T-cell (primary cell): ENCODE measurements at places on chromosomes 3 and 15.

GRCh38 chr3:21446027-21446426, 305.0 kb downstream of the ZNF385D start:
- no peaks in the 10 kb centered on the region for H3K4me1 ChIP-seq
- H3K27me3 ChIP-seq: no peaks in the 10 kb centered on the region
- DNase-seq: no peak
- no peaks in the 10 kb centered on the region for H3K36me3 ChIP-seq
- H3K27ac ChIP-seq: no peak overlapping the region

GRCh38 chr3:157815739-157816138, 290.5 kb downstream of the SHOX2 start:
- no peaks in the 10 kb centered on the region for H3K27me3 ChIP-seq
- no peaks in the 10 kb centered on the region for H3K36me3 ChIP-seq
- no peak overlapping the region for H3K27ac ChIP-seq
- DNase-seq: no peak
- no peaks in the 10 kb centered on the region for H3K4me1 ChIP-seq

DNA sequence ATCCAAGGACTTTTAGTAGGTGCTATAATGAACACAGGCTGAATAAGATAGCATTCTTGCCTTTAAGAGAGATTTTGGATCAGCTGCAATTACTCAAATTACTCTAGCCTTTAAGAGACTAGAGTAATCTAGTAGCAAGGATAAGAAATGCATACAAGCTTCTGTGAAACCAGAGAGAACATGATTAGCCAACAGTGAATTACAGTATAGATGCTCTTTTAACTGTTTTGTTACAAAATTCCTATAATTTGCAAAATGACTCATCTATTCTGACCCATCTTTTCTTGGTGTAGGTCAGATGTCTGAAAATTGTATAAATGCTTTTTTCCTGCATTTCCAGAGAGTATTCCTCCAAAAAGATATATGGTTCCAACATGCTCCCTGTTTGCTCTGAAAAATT, 66.9 kb downstream of the CEP63 start:
- no peaks in the 10 kb centered on the region for H3K4me1 ChIP-seq
- no peak overlapping the region for H3K27ac ChIP-seq
- H3K4me3 ChIP-seq: no peak overlapping the region
- no peak for DNase-seq
- H3K36me3 ChIP-seq: peaks cover 38% of the 10 kb centered on the region

GRCh38 chr3:40719660-40720287, 195.0 kb downstream of the ZNF621 start:
- DNase-seq: no peak
- H3K27ac ChIP-seq: no peak overlapping the region
- H3K27me3 ChIP-seq: peaks cover 2% of the 10 kb centered on the region
- no peaks in the 10 kb centered on the region for H3K36me3 ChIP-seq

DNA sequence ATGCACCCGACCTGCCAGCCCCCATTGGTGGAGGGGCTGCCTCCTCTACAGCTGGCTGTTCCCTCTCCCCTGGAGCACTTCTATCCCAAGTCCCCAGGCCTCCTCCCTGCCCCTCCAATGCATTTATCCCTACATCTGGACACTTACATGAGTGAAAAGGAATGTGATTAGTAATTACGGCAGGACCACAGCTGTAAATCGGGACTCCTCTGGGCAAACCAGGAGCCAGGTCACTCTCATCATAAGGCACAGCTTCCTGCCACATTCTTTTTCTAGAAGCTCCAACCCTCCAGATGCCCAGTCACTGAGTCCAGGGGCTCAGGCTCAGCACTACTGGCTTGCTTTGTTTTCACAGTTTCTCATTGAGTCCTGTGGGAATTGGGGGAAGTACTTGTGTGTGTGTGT, 54.3 kb downstream of the IL20RB start:
- peaks cover 9% of the 10 kb centered on the region for H3K4me1 ChIP-seq
- H3K27me3 ChIP-seq: no peaks in the 10 kb centered on the region
- H3K36me3 ChIP-seq: no peaks in the 10 kb centered on the region

DNA sequence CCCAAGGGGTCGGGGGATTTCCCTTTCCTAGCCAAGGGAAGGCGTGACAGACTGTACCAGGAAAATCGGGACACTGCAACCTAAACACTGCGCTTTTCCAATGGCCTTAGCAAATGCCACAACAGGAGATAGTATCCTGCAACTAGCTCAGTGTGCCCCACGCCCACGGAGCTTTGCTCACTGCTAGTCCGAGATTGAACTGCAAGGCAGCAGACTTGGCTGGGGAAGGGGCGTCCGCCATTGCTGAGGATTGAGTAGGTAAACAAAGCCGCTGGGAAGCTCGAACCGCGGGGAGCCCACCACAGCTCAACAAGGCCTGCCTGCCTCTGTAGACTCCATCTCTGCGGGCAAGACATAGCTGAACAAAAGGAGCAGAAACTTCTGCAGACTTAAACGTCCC, 72.3 kb upstream of the THRB start:
- H3K27me3 ChIP-seq: no peaks in the 10 kb centered on the region
- H3K36me3 ChIP-seq: no peaks in the 10 kb centered on the region
- no peak overlapping the region for H3K27ac ChIP-seq
- no peak for DNase-seq
- no peaks in the 10 kb centered on the region for H3K4me1 ChIP-seq

DNA sequence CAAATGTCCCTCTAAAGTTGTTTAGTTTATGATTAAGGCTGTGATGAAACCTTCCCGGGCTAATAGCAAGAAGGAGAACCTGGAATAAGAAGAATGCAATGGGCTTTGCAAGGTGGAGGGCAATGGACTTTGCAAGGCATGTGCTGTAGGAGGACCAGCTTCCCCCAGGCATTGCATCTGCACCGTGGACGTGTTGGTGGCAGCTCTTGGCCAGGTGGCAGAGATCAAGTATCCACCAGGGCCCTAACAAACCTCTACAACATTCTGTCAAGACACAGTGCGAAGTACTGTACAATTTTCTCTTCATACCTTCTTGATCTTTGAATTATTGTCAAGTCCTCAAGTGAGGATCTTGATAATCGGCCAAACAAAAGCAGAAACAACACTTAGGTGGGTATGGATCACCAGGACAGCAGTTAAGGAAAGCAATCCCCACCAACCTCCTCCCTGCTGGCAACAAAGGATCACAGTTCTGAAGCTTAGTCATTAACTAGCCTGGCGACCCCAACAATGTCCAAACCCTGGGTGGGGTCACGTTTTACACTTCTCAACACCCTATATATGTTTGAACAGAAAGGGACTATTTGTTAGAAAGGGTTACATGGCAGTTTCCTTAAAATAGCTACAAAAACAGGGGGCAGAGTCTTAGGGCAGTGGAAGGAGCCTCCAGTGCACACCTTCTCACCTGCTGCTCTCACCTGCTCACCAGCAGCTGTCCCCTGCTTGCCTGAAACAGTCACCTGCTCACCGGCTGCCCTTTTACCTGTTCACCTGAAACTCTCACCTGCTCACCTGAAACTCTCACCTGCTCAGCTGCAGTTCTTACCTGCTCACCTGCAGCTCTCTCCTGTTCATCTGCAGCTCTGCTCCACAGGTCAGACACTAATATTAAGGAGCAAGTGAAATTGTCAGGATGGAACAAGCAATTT, 137.9 kb upstream of the LIPC start:
- no peaks in the 10 kb centered on the region for H3K4me1 ChIP-seq
- H3K27ac ChIP-seq: no peak overlapping the region
- no peaks in the 10 kb centered on the region for H3K27me3 ChIP-seq
- no peak overlapping the region for H3K4me3 ChIP-seq
